ENCODE measurements at places on chromosomes 11 and 22.
A peak's percentile ranks its signal among the peaks of the same experiment; 100 is the strongest.

DNA sequence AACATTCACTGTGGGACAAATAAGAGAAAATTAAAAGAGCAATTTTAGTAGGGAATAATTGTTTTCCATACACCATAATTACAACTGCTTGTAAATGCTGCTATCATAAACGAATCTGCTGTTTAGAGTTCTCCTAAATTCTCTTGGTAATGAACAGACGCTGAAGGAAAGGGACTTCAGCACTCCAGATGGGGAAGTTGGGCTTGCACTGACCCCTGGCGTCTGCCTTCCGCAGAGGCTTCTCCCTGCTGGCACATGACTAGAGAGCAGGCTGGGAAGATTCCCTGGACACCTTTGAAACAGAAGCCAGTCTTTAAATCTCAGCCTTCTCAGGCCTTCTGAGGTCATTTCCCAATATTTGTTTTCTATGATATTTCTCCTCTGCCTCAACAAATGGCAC lies 84.1 kb downstream of the NXPE2 start:
- DNase-seq = peak; percentile 10

GRCh38 chr22:19795617-19796008 lies 35.0 kb downstream of the TBX1 start:
- no peak for DNase-seq

GRCh38 chr22:50569041-50569459 lies 6.3 kb upstream of the SYCE3 start:
- DNase-seq = no peak

DNA sequence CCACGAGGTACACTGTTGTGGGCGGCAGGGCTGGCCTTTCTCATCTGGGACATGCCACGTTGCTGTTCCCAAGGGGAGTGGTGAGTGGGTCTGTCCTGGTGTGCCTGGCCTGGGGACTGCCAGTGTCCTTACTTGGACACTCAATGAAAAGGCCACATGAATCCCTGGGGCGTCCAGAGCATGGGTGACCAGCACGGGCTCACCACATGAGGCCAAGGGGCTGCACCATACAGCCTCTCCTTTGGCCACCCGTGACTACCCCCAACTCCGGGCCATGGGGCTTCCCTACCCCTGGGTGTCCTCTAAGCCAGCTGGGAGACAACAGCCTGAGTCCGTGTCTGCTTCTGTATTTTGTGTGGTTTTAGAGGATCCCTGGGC lies 20.2 kb upstream of the TXNRD2 start:
- DNase-seq = no peak

DNA sequence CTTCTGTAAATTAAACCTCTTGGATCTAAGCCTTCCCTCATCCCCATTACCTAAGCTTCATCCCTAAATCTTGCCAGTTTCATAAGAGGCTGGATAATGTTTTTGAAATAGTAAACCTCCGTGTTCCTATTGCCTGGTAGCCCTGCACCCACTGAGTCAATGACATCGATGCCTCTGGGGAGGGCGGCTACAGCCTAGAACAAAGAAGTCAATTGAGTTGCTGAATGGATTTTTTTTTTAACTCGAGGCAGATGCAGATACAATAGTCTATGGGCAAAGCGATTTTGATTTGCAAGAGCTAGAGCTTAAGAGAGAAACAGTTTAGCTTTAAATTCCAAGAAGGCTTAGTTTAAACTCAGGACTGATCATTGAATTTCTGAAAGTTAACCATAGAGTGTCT lies 121.3 kb downstream of the NECTIN1 start:
- no peak for DNase-seq

- DNase-seq = no peak
These were observed 123.8 kb downstream of the DDX10 start for GRCh38 chr11:108788565-108789199.

DNA sequence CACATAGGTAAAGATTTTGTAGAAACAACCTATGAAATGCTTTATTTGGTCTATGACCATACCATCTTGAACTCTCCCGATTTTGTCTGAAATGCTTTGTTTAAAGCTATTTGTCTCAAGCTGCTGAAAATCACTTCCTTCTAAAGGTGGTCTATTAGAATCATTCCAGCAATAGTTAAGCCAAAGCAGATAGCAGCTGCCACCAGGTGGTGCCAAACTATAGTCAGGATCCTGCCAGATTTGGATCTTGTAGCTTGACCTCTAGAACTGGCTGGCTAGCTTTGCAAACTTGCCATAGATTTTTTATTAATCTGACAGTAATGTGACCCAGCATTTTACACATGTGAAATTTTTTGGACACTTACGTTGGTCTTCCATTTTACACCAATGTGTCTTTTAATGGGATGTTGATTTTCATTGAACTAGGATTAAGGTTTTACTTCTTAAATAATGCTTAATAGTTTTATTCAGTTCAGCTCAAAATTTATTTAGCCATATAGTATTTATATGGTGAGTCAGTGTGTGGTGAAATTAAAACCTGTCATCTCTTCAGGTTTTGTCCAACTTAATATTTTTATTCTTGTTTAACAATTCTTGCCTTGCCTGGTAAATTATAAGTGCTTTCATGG lies 19.7 kb downstream of the CTR9 start:
- DNase-seq = peak; percentile 37

- DNase-seq = no peak
These were observed 34.3 kb upstream of the MPPED1 start for GRCh38 chr22:43377548-43377895.

GRCh38 chr11:104078245-104078644 lies 41.8 kb downstream of the DDI1 start:
- no peak for DNase-seq

DNA sequence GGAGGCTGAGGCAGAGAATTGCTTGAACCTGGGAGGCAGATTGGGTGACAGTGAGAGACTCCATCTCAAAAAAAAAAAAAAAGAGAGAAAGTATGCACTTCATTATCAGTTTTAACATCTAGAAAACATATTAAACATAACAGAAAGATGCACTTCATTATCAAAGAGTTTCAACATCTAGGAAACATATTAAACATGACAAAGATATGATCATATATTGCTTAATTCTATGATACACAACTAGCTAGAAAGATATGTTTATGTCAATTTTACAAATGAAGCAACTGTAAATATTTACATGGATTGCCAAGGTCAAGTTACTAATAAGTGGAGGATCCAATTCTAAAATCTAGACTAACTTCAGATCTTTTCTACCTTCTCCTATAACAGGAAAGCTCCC lies 50.4 kb upstream of the CTSC start:
- DNase-seq = no peak

- no peak for DNase-seq
These were observed 82.9 kb downstream of the ETS1 start for GRCh38 chr11:128504486-128504885.

- no peak for DNase-seq
These were observed 78.3 kb upstream of the MYO18B start for GRCh38 chr22:25663654-25664053.

DNA sequence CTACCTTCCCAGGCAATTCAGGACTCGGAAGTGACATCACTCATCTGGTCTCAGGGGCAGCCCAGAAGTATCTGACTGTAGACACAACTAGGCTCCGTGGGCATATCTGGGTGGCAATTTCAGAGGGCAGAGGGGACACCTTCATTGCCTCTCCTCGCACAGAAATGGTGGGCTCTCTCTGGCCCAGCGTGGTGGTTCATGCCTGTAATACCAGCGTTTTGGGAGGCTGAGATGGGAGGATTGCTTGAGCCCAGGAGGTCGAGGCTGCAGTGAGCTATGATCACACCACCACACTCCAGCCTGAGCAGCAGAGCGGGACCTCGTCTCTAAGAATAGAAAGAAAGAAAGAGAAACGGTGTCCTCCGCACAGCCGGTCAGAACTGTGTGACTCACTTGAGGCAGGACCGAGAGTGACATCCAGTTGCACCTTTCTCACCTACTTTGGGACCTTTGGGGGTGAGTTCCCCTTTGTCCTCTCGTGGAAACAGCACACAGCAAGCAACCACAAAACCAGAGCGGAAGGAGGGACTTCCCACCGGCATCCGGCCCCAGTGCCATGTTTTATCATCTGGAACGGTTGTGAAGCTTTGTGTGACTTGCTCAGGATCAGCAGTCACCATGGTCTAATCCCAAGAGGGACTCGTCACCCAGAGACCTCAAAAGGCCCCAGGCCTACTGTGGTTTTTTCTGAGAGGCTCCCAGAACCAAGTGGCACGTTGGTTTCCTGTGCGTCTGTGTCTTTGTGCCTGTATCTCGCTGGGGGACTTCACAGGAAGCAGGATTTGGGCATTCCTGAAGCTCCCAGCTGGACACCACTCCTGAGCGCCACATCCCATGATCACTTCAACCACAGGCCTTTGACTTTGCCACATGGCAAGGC lies 38.4 kb upstream of the EMID1 start:
- DNase-seq = peak; percentile 41

- DNase-seq = no peak
These were observed 80.7 kb downstream of the CEP164 start for GRCh38 chr11:117408356-117408755.

DNA sequence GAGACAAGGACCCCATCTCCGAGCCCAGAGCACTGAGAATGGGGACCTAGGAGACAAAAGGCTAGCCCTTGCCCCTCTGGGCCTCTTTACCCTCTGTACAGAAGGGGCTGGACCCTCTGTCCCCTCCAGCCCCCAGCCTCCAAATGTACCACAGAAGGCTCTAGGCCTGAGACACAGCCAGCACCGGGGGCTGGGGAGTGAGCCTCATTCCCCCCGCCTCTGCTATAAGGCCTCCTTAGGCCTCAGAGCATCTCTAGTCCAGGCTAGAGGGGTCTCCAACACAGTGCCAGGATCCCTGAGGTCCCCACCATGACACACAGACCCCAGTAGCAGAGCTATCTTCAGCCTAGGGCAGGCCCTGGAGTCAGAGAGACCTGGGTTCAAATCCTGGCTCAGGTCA lies 4.8 kb downstream of the SMTN start:
- DNase-seq = no peak

DNA sequence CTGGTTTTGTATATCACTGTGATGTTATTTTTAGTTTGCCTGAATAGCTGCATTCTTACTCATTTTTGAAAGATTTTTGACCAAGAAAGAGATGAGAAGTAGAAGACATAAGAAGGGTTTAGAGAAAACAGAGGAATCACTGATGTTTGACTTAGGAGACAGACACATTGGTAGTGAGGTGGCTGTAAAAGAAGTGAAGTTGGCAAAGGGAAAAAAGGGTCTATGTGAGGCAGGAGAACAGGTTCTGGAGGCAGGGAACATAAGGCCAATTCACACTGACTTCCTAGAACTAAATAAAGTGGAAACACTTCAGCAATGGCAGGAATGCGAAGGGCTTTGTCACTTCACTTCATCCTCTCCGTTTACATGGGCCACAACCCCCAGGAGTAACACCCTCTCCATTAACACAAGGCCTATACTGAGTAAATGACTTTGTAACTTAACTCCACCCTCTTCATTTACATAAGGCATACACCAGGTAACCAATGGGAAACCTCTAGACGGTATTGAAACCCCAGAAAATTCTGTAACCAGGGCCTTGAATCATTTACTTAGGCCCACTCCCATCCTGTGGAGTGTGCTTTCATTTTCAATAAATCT lies 36.5 kb downstream of the CTSC start:
- DNase-seq = peak; percentile 41

GRCh38 chr11:108561535-108561991 lies 32.0 kb downstream of the EXPH5 start:
- no peak for DNase-seq

DNA sequence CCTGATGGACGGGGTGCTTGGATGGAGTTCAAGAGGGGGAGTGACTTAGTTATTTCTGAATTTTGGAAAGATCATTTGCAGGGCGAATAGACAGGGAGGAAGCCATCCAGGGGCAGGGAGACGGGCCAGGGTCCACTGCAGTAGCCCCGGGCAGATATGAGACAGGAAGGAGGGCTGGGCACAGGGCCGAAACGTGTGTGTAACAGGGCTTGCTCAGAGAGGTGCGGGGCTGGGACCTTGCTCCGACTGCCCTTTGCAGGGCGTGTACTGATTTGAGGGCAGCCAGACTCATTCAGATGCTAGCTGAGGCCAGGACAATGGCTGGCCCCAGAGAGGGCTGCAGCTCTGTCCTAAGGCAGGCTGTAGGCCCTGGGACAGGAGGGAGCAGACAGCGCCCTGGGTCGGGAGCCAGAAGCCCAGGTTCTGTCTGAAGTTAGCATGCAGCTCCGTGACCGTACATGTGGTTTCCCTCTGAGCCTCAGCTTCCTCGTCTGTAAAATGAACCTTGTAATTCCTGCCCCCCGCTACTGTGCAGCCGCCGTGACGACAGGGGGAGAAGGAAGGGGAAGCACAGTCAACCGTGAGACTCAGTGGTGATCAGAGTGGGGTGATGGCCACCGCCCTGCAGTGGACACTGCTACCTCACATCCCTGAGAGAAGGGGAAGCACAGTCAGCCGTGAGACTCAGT lies 103.4 kb downstream of the PHF21B start:
- DNase-seq = no peak

DNA sequence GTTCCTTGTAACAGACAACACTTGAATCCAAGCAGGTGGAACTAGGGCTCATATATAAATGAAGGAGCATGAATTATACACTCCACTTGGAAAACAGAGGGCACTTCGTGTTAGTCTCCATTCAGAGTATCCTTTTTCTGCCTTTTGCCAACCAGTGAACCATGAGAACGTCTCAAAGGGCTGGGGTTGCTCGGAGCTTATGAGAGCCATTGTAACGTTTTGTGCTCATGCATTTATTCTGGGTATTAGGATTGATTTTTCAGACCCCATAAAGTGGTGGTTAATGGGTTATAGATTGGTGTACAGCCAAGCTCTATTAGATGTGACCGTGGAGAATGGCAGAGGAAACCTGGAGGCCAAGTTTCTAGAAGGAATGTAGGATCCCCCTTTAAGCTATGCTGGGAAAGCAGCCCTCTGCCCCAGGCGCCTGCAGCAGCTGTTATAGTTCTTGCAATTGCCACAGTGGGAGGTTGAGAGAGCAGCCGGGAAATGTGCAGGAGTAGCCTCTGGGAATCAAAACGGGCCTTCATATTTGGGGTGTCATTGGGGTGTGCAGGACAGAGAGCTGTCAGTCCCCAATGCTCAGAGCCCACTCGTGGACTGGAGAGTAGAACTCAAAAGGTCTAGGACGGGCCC lies 54.6 kb upstream of the ASPHD2 start:
- no peak for DNase-seq

GRCh38 chr11:10608584-10608983 lies 40.1 kb upstream of the LYVE1 start:
- no peak for DNase-seq

GRCh38 chr11:100709233-100709957 lies 22.3 kb downstream of the ARHGAP42 start:
- no peak for DNase-seq

- no peak for DNase-seq
These were observed 24.3 kb downstream of the GLYATL1 start for GRCh38 chr11:58963551-58964104.

DNA sequence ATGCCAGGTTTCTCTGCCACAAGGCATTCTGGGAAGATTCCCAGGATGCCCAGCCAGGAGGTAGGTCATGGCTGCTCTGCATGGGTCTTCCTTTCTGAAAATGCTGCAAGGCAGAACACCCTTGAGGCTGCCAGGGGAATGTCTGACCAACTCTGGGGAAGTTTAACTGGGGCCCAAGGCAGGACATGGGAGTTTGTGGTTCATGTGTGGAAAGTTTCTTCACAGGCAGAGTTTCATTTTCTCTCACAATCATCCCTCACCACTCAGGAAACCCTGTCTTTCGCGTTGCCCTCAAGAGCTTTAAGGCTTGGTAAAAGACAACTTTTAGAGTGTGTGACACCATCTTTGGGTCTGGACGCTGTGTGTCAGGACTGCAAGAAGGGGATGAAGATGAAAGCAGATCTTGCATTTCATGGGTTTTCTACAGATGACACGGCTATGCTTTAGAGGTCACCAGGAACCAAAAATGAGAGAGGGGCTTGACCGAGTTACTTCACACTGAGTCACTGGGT lies 133.5 kb downstream of the CD44 start:
- peak; percentile 42 for DNase-seq

Measured in CD4-positive, alpha-beta T cell treated with Interleukin-12 subunit alpha and Interleukin-12 subunit beta, for 1 hour (primary cell).